Ascending aorta (tissue), 2 donors: ENCODE measurements at places on chromosomes 6 and 20.

DNA sequence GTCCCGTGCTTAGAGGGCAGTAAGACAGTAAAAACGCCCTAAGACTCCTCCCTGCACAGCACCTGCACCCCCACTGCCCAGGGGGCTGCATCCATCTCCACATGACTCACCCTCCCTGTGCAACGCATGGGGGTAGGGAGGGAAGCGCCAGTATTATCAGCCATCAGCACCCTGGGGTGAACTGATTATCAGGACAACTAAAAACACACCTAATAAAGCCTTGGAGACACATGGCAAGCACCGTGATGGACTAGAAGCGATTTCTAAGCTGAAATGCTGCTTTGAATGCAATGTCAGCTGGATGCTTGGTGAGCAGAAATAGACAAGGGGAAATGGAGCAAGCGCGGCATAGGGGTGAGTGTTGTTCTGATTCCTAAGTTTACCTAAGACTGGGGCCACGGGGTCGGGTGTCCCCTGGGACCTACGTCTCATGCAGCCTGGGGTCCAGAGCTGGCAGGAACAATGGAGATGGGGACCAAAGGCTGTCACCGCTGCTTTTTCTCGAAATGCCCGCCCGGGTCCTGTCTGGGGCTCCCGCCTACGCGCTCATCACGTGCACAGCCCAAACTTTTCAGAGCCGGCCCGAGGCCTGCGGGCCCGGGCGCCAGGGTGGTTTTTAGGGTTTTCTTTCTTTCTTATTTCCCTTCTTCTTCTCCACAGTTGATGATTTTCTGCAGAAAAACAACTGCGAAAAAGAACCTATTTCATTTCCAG lies 702 bp upstream of the TNFAIP3 start:
- peak; percentile 85 for DNase-seq

GRCh38 chr6:41028561-41029412 lies 10.2 kb downstream of the UNC5CL start:
- no peak for DNase-seq

DNA sequence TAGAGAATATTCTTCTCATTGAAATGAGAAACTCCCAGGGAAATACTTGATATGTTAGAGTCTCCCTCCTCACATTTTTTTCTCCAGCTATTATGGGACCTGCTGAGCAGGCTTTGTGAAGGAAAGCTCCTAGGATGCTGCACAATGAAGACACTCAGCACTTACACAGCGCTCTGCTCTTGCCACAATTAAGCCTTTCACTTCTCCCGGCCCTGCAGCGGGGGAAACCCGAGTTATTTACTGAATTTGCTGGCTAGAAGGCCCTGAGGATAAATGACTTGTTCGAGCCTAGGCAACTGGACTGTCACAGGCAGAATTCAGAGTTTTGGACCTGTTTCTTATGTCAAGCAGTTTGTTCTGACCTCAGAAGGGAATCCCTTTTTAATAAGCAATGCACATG lies 102.0 kb downstream of the MAP3K7 start:
- DNase-seq, result no peak

DNA sequence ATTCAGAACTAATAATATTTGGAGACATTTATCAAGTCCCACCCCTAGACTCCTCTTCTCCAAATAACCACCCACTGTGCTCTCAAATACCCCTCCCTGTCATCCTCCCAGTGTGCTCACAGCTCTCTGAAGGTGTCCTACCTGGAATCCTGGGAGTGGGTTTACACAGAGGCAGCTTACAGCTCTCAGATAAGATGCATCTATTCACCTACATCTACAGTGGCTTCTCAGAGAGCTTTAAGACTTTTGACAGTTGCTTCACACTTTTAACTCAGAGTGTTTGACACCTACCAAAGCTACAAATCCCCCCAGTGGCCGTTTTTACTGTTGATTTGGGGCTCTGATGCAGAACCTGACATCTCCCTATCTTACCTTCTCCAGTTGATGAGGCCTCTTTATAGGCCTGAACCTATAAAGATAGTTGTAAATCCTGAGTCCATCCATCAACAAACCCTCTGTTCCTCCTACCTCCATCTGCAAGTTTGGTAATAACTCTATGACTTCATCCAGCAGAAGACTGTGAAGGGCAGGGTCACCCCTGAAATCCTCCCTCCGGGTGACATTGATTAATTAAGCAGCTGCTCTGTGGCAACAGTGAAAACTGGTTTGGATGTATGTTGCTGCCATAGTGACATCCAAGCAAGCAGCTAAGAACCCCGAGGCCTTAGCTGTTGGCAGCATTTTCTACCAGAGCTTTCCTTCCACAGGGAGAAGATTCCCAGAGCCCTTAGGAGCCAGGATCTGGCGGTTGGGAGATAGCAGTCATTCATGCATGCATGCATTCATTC lies 226.1 kb upstream of the RREB1 start:
- DNase-seq, result no peak

DNA sequence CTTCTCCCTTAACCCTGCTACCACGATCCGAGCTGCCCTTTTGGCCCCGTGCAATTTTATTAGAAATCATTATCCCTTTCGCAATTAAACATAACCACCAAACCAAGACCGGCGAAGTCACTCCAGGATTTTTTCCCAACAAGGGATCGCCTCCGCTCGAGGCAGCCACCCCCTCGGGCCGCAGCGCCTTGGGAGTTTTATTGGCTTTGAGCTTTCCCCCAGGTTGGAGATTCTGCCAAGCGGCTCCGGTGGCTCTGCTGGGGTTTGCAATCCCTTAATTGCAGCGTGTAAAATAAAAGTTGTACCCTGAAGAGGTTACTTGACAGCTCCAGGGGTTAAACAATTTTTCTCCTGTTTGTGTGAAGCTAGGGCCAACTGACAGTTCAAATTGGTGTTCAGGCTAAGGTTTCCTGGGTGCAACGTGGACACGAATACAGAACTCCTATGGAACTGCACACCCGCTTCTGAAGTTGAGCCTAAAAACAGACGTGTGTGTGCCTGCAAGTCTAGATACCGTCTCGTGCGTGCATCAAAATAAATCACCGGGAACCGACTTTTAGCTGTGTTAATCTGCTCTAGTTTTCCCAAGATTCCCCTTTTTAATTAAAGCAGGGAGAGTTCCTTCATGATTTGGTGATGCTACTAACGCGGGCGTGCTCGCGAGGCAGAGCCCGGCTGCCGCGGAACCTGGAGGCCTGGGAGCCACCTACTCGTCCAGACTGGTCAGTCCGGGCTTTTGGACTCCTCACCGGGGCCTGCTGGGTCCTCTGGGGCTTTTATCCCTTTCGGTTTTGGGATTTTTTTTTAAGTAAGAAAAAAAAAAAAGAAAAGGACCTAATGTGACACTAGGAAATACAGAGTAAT lies 975 bp upstream of the TFAP2A start:
- no peak for DNase-seq

- DNase-seq, result no peak
Measured at GRCh38 chr6:71197780-71198179, 90.8 kb upstream of the OGFRL1 start.

DNA sequence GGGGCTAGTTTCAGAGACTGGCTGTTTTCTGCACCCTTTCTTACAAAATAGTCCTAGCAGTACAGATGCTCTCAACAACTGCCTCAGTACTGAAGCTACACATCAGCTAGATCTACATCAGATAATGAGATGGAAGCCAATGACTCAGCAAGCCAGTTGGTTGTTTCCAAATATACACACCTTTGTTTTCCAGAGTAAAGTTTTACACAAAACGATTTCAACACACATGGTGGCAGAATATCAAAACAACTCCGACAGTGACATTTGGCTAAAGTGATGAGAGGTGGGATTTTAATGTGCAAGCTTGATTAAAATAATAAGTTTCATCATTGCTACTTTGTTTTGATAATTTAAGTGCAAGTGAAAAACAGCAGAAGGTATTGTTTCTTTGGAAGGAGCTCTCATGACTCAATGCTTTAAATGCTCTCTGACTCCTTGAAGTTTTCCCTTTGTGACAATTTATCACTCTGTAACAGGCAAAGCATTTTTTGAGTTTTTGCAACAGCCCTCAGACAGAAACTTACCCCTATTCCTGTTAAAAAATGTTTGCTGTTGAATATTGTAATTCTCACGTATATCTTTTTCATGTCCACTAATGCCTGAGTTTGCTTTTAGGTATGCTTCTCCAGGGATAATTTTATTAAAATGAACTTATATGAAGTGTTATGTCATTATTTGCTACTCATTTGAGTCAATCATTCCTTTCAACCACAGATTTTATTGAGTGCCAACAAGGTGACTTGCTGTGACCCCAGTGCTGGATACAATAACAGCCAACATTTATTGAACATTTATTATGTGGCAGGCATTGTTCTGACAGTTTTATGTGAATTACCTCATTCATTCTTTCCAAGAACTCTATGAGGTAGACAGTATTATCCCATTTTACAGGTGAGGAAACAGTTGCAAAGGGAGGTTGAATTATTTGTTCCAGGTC lies 882.0 kb downstream of the TFAP2A start:
- no peak for DNase-seq

GRCh38 chr6:139153855-139154254 lies 19.0 kb downstream of the HECA start:
- no peak for DNase-seq

DNA sequence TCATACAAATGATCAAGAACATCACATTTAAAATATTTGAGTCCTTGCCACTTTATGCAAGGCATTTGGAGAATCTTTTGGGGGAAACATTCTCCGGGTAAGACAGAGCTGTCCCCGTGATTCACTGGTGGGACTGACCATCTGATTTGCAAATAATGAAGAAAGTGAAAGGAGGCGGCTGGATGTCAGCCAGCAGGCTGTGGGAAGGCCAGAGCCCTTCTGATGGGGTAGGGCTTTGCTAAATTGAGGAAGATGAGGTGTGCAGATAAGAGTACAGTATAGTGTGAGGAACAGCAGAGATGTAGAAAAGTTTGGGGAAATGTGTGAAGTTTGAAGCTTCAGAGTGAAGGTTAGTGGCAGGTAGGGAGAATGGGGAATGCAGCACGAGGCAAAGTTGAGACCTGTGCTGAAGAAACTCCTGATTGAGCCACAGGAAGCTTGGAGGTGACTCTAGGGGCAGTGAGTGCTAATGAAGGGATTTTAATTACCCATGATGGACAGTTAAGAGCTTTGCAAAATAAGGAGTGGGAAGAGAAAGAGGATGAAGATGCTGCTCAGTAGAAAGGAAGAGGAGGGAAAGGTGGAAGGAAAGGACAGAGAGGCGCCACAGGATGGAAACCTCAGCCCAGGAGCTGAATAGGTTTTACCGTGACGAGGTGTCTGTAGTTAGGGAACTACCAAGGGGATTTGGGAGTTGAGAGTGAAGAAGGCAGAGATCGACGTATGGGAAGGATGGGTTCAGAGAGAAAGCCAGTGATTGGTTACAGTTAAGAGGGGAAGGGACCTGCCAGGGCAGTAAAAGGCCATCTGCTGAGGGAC lies 68.7 kb downstream of the SNX9 start:
- no peak for DNase-seq

GRCh38 chr6:5584078-5584482 lies 322.8 kb downstream of the FARS2 start:
- no peak for DNase-seq

DNA sequence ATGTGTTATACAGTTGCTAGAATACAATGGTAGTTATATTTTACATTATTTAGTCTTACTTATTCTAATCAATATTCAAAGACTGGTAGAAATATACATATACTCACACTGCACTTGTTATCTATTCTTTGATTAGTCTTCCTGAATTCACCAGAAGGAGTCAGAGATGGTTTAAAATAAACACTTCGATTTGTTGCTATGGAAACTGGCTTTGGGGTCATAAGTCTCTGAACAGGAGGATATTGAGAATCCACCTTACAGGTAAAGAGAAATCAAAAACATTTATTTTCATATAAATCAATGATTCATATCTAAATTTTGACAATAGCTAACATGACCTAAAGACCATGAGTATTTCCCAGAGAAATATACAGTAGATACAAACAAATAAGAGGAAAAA lies 41.6 kb downstream of the NUP153 start:
- no peak for DNase-seq

GRCh38 chr6:70547313-70547712 lies 19.4 kb upstream of the SDHAF4 start:
- DNase-seq, result no peak

- no peak for DNase-seq
Measured at GRCh38 chr6:32613475-32613874, 23.7 kb upstream of the HLA-DQA1 start.

DNA sequence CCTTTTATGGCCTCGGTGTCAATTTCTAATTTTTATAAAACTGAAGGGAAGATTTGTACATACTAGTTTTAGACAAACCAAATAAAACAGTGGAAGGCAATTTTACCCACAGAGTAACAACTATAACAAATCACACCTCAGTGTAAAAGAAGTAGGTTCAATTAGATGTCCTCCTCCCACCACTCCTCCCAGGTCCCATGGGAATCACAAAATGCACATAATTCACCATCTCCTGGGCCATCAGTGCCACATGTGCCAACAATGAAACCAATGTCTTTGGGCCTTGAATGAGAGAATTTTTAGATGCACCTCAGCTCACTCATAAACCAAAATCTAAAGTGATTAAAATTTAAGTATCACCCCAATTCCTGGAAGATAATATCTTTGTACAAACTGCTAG lies 267.8 kb downstream of the BTBD9 start:
- DNase-seq, result no peak

- DNase-seq, result no peak
Measured at GRCh38 chr6:2355150-2355549, 109.7 kb upstream of the GMDS start.

- no peak for DNase-seq
Measured at GRCh38 chr20:49891476-49892110, 23.7 kb downstream of the SPATA2 start.

- DNase-seq, result no peak
Measured at GRCh38 chr6:83952830-83953229, 80.7 kb upstream of the MRAP2 start.

DNA sequence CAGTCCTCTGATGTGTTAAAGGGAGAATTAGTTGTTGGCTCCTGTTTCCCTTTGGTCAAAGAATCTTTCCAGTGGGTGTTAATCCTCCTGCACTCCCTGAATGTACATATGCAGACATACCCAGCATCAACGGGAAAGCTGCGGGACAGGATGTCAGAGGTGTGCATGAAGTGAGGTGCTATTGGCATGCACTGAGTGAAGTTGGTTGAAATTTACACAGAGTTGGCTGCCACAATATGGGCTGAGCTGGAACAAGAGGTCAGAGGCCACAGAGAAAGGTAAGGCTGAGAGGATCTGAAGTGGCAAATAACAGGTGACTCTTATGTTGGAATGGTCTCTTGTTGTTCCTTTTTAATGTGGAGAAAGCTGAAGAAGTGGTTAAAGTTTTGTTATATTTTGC lies 82.7 kb upstream of the AKIRIN2 start:
- DNase-seq, result no peak

DNA sequence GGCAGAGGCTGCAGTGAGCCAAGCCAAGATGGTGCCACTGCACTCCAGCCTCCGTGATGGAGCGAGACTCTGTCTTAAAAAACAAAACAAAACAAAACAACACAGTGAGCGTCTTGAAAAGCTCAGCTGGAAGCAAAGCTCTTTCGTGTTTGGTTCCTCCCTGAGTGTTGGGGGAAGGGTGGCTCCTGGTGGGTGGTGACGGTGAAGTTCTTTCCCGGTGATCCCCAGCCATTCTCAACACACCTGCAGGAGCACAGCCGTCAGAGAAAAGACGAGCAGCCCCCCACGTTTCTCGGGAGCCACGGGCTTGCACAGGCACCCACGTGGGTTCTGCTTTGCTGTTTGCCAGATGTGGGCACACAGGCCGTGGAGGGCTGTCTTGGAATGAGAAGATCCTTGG lies 3.2 kb downstream of the BHLHE23 start:
- no peak for DNase-seq
